ENCODE measurements at places on chromosomes 7 and 10. TPM values are rescaled to one million over a fixed set of nuclear protein-coding genes. Genes with fewer than 3 reads are reported as not detected.
A peak's percentile ranks its signal among the peaks of the same experiment; 100 is the strongest.

OR9A2 gene
- polyA plus RNA-seq, result not detected

FXYD4 gene
- polyA plus RNA-seq, result not detected

GRCh38 chr7:64849250-64849923, 53.7 kb upstream of the ZNF273 start:
- DNase-seq, result no peak

DNA sequence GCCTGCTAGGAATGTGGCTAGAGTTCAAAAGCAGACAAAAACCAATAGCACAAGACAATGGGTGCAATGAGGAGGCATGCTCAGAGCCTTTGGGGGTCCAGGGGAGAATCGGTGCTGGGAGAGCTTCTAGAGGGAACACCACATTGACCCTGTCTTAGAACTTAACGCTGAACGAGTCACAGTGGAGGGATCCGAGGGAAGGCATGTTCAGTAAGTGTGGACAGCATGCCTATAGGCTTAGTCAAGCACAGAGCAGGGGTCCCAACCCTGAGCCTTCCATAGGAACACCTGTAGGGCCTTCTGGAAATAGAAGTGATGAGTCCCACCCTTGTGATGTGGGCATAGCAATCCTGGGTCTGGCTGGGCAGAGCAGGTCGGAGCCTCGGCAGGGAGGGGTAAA, 148.7 kb downstream of the PKD1L1 start:
- no peak for DNase-seq

GRCh38 chr7:92547579-92547978, 19.0 kb downstream of the RBM48 start:
- no peak for DNase-seq

DNA sequence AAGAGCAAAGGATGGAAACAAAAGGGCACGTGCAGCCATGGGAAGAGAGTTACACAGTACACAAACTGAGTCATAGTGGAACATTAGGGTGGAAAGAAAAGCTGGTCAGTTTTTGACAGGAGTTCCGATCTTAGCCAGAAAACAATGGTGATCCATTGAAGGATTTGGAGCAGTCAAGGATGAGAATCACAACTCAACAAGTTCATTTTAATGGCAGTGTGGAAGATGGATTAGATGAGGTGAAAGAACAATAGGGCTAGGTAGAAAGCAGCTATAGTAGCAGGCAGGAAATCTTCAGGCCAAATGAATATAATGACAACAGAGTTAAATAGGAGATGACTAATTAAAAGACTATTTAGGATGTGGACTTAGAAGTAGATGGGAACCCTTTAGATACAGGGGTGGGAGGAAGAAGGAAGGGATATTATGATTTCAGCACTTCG, 136.3 kb downstream of the DOCK4 start:
- DNase-seq, result no peak

GRCh38 chr7:84176716-84177115, 17.9 kb downstream of the SEMA3A start:
- no peak for DNase-seq

- DNase-seq, result no peak
Observed at GRCh38 chr7:133364959-133365690, 112.2 kb downstream of the EXOC4 start.

CLDN4 gene
- 1.5 TPM for polyA plus RNA-seq

- no peak for DNase-seq
Observed at GRCh38 chr10:119353421-119353820, 146.1 kb downstream of the GRK5 start.

DNA sequence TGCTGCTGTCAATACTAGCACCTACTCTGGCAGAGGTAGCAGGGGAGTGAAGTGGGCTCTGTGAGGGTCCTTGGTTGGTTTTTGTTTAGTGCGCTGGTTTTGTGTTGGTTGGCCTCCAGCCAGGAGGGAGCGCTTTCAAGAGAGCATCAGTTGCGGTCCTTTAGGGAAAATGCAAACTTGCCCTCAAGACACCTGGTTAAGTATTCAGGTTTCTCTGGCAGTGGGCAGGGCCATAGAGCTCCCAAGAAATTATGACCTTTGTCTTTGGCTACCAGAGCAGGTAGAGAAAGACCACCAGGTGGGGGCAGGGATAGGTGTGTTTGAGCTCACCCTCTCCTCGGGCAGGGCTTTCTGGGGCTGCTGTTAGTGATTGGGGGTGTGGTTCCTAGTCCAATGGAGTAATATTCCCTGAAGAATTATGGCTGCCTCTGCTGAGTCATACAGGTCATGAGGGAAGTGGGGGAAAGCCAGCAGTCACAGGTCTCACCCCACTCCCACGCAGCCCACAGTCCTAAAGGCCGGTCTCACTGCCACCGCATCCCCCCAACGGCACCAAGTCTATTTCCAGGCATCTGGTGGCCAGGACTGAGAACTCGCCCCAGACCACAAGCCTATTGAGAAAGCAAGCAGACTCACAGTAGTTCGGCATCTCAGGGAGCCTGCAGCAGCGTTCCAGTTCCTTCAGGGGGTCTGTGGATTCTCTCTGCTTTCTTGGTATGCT, 280.5 kb downstream of the SFMBT2 start:
- no peak for DNase-seq

DNA sequence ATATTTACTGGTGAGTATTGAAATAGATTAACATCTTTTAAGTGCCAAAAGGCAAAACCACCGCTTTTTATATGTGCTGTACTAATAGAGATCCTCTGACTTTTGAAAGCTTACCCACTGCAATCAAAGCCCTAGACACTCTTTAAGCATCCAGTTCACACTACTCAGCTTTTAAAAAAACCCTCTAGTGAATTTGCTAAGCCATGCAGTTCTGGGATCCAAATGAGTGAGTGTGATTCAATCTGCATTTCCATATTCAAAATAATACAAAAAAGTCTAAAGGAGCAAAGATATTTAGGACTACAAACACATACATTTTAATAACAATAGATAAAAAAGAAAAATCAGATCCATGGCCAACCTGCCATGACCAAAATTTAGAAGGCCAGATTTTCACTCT, 288.2 kb downstream of the MAGI2 start:
- DNase-seq, result no peak

AKR1D1 gene
- not detected for polyA plus RNA-seq

GRCh38 chr7:36659172-36659516, 65.2 kb downstream of the AOAH start:
- peak; percentile 14 for DNase-seq

DNA sequence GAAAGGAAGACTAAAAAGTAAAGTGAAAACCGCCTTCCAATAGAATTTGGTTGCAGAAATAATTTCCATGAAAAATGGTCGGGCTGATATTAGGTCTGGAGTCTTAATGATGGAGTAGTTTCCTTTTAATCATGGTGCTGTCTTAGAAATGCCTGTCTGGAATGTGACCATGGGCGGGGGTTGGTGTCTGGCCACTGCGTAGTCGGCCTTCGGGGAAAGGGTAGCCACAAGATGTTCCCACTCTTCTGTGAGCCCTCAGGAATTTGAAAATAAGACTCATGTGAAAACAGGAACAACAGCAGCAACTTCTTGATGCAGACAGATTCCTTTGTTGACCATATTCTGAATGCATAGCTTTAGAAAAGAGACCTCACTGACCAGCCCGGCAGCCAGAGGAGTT, 176.8 kb downstream of the KIAA1217 start:
- DNase-seq, result no peak

GRCh38 chr10:128061306-128062300, 64.6 kb downstream of the MKI67 start:
- DNase-seq, result no peak

GRCh38 chr10:51074238-51075028, at the start of gene PRKG1:
TSS of gene PRKG1 (plus strand) at chr10:51074487.
- peak; percentile 41 for DNase-seq

DNA sequence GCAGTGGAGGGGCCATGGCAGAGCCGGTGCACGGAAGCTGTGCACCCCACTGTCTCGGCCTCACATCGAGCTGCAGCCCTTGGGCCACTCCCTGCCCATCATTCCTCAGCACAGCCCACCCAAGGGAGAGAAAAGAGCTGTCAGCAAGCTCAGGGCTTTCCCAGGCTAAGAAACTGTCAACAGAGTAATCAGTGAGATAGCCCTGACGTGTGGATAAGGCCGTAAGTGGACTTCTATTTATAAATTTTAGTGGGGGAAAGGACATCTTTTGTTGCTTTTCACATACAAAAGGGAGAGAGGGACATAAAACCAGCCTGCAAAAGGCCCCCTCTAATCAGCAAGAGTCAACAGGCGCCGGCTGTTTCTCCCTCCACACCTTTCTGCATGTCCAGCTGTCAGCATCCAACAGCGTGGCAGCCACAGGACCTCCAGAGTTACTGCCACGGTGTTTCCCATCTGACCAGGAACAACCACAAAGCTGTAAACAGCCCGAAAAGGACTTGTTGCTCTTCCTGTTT, 56.8 kb upstream of the DDC start:
- DNase-seq, result no peak

ACSM6 gene
- not detected for polyA plus RNA-seq

DNA sequence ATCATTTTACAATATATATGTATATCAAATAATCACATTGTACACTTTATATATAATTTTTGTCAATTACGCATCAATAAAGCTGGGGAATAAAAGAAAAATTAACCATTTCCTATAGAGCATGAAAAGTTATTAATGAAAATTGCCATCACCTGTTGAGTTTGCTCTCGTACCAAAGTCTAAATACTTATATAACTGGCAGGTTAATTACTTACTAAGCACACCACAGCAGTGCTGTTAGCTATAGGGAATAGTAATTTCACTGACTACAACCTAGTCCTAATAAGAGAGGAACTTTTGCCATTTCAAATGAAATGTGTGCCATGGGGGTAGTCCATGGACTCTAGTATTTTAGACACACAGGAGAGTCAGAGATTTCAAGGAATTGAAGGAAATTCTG, 176.9 kb upstream of the COL1A2 start:
- DNase-seq, result no peak

SLC26A4 gene
- polyA plus RNA-seq, result 0.12 TPM

DNA sequence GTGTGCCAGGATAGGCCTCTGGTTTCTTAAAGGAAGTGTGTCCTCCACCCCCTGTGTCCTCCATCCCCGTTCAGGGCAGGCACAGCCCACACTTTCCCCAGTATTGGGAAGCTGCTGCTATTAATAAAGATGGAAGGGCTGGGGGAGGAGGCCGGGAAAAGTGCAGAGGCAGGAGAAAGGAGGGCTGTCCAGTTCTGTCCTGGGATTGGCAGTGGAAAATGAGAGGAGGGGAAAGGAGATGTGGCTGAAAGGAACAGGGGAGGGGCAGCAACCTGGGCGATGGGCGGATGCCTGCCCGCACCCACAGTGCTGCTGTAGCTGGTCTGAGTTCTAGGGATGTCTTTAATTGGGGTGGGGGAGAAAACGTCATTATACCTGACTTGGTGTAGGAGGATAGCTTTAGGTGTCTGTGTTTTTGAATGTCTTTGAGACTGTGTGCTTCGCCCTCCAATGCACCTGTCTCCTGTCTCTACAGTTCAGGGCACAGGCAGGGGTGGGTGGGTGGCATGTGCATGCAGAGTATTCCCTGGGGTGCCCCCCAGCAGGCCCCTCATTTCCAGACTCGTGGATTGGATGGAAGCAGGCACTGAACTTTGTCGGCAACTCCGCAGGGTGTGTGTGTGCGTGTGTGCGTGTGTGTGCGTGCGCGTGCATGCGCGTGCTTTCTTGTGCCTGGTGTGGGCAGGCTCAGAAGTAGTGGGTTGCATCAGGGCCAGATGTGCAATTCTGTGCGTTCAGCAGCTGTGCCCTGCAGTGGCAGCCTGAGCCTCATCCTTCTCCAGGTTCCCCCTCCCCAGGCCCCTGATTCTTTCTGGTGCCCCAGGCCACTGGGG, 2.5 kb downstream of the TRIM8 start:
- peak; percentile 43 for DNase-seq

DNA sequence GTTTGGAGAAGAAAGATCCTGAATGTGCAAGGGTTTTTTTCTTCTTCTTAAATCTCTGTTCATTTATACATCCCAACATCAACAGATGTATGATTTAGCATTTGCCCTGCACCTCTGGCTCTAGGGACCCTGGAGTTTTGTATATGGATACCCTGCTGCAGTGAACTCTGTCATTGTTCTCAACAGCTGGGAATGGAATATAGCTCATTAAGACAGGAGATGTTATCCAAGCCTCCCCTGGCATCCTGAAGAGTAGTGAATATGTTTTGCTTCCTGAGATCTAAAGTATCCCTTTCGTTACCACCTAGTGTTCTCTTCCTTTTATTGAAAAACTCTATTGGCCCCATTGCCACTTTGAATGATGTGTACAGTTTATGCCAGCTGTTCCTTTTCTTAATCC, 275.9 kb downstream of the EXOC4 start:
- no peak for DNase-seq

EPO gene
- polyA plus RNA-seq, result not detected

- DNase-seq, result peak; percentile 50
Observed at GRCh38 chr7:106462365-106462859, 177.6 kb upstream of the NAMPT start.

DNA sequence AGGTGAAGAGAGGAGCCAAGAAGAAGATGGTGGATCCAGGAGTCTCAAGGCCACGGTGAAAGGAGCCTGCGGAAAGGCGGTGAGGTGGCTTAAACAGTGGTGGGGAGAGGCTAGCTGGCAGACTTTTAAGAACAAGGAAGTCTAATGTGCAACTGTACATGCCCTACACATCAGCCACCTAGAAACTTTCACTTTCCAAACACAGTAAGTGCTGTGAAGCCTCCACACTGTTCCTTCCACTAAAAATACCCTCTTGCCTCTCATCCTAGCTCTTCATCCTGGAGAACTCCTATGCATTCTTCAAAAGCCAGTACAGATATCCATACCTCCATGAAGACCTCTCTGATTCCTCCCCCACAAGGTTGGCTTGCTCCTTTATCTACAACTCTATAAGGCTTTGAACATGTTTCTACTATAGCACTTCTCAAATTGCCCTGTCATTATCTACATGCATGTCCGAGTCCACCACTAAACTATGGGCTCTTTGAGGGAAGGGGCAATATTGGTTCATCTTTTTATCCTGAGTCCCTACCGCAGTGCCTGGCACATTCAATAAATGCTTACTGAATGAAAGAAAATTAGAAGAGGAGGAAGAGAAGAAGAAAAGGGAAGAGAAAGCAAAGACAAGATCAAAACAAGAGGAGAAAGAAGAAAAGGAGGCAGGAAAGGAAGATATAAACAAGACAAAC, 54.2 kb downstream of the DNAJC12 start:
- no peak for DNase-seq
